ENCODE measurements at places on chromosomes 7 and 10.
A peak's percentile ranks its signal among the peaks of the same experiment; 100 is the strongest.

GRCh38 chr10:15782851-15783250, 63.1 kb upstream of the ITGA8 start:
- DNase-seq: no peak

- no peak for DNase-seq
These were observed 88.2 kb upstream of the IMMP2L start for GRCh38 chr7:111650456-111650999.

GRCh38 chr10:71440506-71441035, 43.9 kb downstream of the CDH23 start:
- DNase-seq: no peak

GRCh38 chr7:138698281-138698680, 2.9 kb downstream of the SVOPL start:
- no peak for DNase-seq

DNA sequence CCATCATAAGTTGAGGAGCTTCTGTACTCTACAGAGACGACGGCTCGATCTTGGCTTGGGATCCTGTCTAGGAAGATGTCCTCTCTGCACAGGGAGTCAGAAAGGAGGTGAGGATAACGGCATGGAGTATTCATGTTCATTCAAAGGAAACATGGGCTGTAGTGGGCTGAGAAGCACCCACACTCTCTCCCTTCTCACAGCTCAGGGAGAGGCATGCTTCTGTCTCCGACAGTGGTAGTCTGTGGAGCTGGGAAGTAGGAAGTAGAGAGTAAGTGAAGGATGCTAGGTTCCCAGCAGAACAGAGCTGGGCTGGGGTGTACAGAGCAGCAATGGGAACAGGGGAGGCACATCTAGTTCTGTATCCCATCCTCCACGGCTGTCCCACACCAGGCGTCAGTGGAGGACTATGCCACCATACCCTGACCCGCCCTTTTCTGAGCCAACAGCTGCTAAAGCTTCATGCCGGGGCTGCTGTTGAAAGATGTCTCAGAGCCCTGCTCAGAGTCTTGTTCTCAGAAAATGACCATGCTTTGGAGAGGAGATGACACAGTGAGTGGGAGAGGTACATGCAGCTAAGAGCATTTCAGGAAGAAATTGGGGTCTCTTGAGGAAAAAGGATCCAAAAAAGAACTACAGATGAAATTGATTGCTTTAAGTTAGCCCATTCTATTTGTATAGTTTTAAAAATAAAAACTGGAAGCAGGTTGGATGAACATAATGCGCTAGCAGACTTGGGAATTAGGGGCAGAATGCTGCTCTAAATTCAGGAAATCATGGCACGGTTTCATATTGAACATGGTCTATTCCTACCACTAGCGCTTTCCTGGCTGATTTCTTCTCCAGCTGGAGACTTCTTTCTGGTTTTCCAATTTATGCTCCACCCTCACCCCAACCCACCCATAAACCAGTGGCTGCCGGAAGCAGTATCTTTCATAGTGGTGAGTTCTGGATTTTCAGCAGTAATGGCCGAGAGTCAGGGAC, 138.6 kb downstream of the CHN2 start:
- no peak for DNase-seq

- DNase-seq: peak; percentile 48
These were observed 754.7 kb downstream of the GRID1 start for GRCh38 chr10:85611746-85612377.

- peak; percentile 29 for DNase-seq
These were observed 4.0 kb upstream of the LEP start for GRCh38 chr7:128236924-128237586.

DNA sequence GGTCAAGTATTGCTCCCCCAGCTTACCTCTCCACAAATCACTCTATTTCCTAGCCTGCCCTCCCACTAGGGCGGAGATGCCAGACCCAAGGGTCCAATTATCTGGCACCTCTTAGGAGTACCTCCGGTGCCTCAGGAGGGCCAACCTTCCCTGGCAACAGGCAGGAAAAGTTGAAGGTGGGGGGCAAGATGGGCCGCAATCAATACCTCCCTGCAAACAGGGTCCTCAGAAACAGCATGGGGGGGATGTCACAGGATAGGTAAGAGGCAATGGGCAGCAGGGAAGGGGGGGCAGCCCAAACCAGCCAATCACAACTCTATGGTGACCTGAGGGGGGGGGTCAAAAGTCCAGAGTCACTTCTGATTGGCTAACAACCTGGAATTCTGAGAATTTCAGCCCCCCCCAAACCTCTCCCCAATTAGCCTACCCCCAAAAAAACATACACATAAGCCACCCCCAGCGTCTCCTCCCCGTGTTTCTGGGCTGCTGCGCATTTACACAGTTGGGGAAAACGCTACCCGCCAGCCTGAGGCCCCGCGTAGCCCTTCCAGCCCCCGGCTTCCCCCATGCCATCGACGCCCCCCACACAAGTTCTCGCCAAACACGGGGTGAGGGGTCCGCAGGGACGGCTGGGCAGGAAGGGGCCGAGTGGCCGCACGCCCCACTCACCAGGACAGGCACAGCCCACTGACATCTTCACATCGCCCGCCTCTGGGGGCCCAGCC, 589 bp downstream of the LDB1 start:
- DNase-seq: peak; percentile 76

DNA sequence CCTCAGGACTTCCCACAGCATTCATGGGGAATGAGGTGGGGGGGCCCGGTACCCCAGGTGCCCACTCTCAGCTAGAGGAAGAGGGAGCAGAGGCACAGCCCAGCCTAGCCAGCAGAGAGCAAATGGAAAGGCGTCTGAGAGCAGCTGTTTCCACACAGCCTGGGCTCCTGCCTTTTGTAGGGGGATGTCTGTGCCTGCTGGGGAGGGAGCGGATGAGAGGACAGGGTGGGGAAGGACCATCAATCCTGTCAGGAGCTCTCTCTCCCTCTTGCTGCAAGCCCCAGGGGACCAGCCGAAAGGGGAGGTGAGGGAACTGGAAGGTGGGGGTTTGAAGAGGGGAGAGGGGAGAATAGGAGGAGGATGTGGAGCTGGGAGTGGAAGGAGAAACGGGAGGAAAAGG, at the start of gene PKD2L1:
Gene PKD2L1, minus strand, starts transcription at position 150 of the 400 bp plus-strand sequence. Its CDS starts 125 bp downstream, at position 25.
- no peak for DNase-seq

DNA sequence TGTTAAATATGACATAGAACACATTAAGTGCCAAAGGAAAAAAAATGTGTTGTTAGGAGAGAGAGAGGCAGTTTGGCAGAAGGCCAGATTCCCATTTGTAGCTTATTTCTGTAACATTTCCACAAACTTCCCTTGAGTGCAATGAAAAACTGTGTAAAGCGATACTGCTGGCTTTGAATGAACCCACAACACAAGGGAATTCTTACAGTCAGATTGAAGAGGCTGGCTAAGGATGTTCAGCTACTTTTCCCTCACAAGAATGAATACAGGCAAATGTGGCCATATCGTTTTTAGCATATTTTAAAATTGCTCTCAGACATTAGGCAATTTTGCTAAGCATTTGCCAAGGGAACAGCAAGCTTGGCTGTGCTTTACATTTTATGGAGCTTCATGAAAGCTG, 614.1 kb upstream of the FZD8 start:
- DNase-seq: no peak

DNA sequence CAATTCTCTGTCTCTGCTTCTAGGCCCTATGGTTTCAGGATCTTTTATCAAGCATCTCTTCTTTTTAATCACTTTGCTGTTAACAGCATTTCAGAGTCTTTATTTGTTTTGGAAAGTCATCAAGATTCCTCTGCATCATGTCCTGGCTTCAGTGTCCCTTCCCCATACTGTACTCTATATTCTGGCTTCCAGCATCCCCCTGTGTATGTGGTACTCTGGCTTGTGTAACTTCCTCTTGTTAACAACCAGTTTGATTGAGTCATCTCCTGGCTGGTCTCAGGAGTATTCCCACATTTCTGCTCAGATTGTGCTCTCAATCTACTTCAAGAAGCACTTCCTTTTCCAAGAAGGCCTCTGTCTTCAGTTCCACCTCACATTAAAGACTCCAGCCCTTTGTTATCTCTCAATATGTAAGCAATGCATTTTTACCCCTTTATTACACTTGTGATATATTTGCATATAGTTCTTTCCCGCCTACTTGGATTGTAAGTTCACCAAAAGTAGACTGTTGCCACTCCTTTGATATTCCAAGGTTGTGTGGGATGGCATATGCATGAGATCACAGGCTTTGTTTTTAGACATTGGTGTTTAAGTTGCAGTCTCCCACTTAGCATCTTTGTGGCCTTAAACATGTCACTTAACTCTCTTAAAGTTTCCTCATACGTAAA, 15.1 kb upstream of the ATE1 start:
- DNase-seq: no peak

DNA sequence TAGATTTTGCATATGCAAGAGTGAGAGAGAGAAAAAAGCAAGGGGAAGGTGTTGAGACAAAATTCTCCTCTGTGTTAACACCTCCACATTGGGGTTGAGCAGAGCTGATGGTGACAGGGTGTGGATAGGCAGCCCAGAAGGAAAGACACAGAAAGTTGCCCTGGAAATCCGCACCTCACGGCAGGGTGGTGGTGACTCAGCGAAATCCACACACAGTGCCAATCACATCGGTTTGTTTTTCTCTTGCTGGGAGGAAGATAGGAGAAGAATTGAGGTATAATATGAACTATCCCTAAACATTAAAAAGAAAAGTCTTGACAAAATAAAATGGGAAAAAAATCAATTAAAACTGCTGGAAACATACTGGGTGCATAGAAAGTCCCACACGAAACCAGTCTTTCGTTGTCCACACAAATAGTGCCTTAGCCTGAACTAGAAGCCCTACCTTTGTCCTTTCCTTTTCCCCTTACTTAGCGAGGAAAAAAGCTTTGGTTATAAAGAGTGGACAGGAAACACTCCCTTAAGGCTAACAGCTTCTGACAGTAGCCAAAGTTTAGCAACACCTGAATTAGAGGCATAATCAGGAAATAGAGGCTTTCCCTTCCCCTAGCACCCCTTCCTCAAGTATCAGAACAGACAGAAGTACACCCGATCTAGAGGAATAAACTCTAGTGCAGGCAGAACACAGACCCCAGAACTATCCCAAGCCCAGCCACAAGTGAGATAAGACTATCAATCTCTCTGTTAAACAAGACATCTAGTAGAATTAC, 39.2 kb upstream of the DNAJC1 start:
- DNase-seq: no peak

- no peak for DNase-seq
These were observed 226.9 kb downstream of the ABCA13 start for GRCh38 chr7:48398191-48398590.

GRCh38 chr10:128869101-128869749, 597.8 kb upstream of the MGMT start:
- no peak for DNase-seq

DNA sequence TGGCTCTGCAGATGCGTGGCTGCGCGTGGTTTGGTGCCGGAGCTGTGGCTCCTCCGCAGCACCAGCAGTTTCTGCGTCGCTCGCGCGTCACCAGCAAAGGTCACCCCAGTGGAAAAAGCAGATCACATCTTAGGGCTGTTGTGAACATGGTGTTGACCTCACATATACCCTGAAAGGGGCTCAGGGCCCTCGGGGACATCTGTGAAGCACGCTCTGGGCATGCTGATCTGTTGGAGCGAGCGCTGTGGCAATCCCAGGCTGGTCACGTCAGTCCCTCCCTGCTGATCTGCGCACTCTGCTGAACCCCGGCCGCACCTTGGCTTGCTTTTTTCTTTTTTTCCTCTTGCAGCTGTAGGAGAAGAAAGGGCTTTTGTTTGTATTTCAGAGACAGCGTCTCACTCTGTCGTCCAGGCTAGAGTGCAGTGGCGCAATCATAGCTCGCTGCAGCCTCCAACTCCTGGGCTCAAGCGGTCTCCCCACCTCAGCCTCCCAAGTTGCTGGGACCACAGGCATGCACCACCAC, 33.3 kb upstream of the AP5Z1 start:
- DNase-seq: no peak

DNA sequence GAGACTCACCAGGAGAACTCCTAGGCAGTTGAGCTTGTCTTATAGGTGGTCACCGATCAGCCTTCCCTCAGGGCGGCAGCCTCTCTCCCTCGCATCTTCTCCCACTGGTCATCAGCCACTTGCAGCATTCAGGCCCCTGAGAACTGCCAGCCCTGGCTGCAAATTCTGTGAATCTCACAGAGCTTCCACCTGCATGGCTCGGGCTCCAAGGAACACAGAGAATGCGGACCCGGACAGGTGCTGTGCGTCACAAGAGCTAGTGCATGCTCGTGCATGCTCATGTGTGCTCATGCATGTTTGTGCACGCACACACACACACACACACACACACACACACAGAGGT, 176.9 kb downstream of the ARHGAP12 start:
- no peak for DNase-seq

Data from CD8-positive, alpha-beta T cell (primary cell).